Jurkat, Clone E6-1 (cell line): ENCODE measurements at places on chromosomes 1 and 21.

- DNase-seq: no peak
Observed at GRCh38 chr1:48617252-48617651, 145.2 kb upstream of the SPATA6 start.

- no peak for DNase-seq
Observed at GRCh38 chr21:18382141-18382540, 21.4 kb downstream of the TMPRSS15 start.

DNA sequence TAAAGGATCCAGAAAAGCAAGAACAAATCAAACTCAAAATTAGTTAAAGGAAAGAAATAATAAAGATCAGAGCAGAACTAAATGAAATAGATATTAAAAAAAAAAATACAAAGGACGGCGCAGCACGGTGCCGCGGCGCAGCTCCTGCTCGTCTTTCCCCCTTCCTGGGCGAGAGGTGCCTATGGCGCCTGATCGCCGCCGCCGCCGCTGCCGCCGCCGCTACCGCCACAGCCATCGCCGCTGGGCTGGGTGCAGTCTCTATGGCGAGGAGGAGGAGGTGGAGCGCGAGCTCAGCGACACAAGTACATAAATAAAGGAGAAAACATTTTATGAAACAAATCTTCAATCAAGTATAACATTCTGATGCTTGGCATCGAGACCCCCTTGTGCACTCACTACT is 77.6 kb upstream of the VANGL1 start:
- no peak for DNase-seq

DNA sequence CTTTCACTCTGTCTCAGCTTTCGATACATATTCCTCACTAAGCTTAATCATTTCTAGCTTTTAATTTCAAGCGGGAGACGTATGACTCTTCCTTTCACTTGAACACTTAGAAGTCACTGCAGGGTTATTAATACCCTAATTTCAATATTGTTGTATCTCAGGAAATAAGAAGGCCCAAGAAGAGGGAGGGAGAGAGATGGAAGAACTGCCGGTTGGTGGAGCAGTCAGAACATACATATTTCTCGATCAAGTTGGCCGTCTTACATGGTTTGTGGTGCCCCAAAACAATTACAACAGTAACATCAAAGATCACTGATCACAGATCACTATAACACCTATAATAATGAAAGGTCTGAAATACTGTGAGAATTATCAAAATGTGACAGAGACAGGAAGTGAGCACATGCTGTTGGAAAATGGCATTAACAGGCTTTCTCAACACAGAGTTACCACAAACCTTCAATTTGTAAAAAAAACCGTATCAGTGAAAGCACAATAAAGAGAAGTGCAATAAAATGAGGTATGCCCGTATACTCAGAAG is 145.4 kb upstream of the HP1BP3 start:
- DNase-seq: peak; percentile 52

DNA sequence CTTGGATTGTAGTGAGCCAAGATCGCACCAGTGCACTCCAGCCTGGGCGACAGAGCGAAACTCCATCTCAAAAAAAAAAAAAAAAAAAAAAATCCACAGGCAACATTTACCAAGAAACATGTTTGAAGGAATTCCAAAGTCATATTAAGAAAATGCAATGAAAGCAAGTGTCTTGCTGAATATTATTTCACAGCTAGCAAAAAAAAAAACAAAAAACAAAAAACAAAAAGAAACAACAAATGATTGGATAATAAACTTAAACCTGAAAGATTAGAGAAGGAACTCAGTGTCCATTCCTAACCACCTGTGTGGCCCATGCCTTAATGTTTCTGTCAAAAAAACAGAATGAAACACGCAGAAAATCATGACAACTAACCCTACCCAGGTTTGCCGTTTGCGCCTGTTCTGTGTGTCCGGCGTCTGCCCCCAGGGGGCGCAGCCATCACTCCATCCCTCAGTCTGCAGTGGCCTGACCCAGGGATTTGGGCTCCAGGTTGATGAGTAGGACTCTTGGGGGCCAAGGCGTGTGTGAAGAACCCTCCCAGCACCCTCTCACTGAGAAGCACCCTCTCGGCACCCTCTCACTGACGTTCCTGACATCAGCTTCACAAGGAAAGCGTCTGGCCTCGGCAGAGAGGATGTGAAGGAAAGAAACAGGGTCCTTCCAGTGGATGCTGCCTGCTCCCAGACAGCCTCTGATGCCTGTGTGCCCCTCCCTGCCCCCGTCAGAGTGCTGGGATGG is 19.2 kb upstream of the PTTG1IP start:
- DNase-seq: peak; percentile 51

DNA sequence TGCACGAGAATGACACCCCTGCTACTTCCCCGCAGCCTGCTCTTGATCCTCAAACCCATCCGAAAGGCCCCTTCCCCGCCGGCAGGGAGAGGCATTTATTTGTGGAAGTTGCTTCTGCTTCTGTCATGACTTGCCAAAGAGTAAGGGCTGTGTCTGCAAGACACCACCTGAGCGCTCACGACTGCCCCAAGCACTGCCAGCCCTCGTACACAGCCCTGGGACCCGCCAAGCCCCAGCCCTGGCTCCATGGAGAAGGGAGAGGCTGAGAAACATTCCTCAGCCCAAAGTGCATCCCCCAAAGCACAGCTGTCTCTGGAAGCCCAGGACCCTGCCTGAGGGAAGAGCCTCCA is 6.3 kb upstream of the TPRG1L start:
- no peak for DNase-seq

- no peak for DNase-seq
Observed at GRCh38 chr1:209104646-209105045, 478.9 kb upstream of the CAMK1G start.

DNA sequence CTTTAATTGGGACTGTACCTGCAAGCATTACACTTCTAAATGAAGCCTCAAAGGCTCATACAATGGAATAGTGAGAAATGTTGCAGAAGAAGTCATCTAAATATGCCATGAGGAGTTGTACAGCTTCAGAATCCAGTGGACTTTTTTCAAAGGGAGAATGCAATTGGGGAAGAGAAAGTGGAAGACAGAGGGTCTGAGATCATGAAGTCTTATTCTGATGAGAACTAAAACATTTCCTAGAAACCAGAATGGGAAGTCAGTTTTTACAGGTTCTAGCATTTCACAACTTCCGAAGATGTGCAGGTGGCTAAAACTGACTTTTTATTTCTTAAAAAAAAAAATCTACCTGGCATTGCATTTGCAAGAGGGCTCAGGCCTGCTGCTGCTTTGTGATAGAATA is 424.4 kb upstream of the RUNX1 start:
- no peak for DNase-seq

GRCh38 chr1:228022571-228023293 is 15.9 kb downstream of the WNT3A start:
- DNase-seq: no peak

GRCh38 chr1:190373705-190374336 is 103.8 kb downstream of the BRINP3 start:
- peak; percentile 32 for DNase-seq

GRCh38 chr1:88659552-88659951 is 24.5 kb upstream of the PKN2 start:
- DNase-seq: no peak

GRCh38 chr1:12580054-12580887 is 37.7 kb downstream of the DHRS3 start:
- no peak for DNase-seq

- no peak for DNase-seq
Observed at GRCh38 chr1:40684669-40685068, 6.8 kb upstream of the NFYC start.

DNA sequence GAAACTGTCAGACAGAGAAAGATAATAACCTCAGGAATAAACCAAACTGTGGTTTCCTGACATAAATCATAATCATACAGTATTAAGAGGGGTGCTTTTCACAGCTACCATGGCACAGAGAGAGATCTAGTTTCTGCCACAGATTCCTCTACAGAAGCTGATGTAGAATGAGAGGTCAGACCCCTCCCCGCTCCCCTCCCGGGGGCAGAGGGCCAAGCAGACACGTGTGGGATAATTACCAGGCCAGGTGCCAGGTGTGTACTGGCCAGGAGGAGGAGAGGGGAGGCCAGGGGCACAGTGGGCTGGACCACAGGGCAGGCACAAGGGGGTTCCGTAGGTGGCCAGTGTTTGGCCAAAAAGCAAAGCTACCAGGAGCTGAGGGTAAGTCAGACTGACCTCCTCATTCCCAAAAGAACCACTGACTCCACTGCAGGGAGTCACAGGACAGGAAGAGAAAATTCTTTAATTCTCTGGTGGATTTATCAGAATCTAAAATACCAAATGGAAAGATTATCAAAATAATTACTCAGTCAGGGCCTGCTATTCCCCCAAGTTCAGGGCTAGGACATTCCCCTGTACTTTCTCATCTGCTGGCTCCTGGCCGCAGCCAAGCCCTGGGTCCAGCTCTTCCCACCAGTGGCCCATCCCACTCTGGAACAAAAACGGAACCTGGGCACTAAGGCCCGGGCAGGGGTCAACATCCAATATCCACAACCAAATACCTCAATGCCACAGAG is 30.0 kb downstream of the C2CD2 start:
- DNase-seq: peak; percentile 41

GRCh38 chr1:21361506-21361905 is 71.2 kb upstream of the ECE1 start:
- no peak for DNase-seq

- no peak for DNase-seq
Observed at GRCh38 chr21:45278156-45278911, 9.4 kb downstream of the POFUT2 start.

GRCh38 chr1:92989936-92990583 is 28.8 kb upstream of the DIPK1A start:
- no peak for DNase-seq

GRCh38 chr1:222910699-222911098 is 95.9 kb downstream of the DISP1 start:
- no peak for DNase-seq

- no peak for DNase-seq
Observed at GRCh38 chr1:180646093-180646492, 14.3 kb downstream of the XPR1 start.

- DNase-seq: peak; percentile 36
Observed at GRCh38 chr1:222009105-222009730, 267.3 kb upstream of the DUSP10 start.

- DNase-seq: no peak
Observed at GRCh38 chr1:224919508-224919907, 10.0 kb upstream of the DNAH14 start.

- DNase-seq: no peak
Observed at GRCh38 chr1:88284066-88284465, 400.0 kb upstream of the PKN2 start.
